Activated naive CD4-positive, alpha-beta T cell treated with Interleukin-2 at 50 U/mL for 16 hours (primary cell): ENCODE measurements at places on chromosomes 7 and 10.
A peak's percentile ranks its signal among the peaks of the same experiment; 100 is the strongest.

DNA sequence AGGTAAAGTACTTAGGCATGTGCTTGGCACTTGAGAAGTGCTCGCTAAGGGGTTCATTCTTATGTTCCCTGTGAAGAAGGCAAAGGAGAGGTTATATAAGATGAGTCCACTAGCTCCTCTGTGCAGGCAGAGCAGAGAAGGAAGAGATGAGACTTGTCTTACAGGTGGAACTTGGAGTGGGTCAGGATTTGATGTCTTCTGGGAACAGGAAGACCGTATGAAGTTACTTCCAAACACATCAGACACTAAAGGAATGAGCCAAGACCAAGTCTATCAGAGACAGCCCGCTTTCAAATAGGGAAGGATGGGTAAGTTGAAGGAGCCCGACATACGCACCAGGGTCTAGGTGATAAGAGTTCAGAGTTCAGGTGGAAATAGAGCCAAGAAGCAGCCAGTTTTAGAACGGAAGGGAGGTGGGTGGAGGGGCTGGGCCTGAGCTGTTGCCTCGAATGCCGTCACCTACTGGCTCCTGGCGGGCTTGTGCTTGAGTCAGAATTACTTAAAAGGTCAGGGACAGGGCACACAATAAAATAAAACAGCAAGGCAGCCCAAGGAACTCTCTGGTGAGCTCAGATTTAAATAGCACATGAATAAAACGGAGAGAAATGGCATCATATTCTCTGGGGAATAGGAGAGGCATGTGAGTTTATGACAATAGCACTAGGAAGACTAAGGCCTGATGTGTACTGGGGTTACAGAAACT is 56.1 kb upstream of the GRB10 start:
- no peak for DNase-seq

DNA sequence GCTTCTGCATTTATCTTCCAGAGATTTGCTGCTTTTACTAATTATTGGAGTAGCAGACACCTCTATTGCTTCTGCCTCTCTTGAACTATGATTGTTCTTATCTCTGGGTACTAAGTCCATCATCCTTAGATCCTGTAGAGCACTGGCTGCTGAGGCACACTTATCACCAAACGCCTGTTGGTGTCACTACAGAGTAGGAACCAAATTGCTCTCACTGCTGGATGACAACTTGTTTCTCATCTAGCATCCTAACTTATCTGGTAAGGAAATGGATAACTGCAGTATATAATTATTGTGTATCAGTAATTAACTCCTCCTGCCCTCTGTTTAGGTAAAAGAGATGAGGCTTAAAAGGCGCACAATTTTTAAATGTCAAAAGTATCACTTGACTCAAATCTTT is 1059.4 kb downstream of the NRG3 start:
- DNase-seq, result no peak

- DNase-seq, result no peak
Measured at GRCh38 chr10:98528166-98528804, 81.5 kb upstream of the HPS1 start.

DNA sequence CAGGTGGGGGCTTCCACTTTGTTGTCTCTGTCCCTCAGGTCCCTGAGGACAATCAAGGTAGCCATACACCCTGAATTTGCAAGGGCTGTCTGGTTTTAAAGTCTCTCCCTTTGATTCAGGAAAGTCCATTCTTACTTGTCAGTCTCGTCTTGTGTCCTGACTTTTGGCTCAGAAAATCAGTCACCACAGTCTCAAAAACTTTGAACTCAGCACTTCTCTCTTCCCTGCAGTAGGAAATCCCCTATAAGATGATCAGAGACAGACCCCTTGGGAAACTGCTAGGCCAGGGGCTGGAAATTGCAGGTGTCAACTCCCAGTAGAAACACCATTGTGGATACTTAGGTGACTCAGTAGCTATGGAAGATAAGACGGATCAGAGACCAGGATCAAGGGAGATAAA is 73.1 kb downstream of the CDC123 start:
- DNase-seq, result no peak

DNA sequence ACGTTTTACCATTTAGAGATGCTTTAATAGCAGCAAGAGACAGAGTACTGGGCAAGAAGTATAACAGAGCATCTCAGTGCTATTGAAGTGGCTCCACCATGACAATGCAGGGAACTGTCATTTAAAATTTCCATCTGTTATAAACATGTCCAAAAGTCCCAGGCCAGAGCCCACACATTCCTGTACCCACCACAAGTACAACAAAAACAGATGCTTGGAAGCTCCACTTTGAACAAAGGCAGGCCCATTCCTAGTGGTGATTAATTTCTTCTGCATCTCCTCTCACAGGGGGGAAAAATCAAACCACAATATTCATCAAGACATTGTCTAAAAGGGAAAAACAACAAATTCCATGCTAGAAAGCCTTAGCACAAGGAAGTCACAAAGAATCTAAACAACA is 627.9 kb downstream of the PARD3 start:
- DNase-seq, result no peak

- no peak for DNase-seq
Measured at GRCh38 chr7:88647825-88648224, 111.7 kb upstream of the ZNF804B start.

DNA sequence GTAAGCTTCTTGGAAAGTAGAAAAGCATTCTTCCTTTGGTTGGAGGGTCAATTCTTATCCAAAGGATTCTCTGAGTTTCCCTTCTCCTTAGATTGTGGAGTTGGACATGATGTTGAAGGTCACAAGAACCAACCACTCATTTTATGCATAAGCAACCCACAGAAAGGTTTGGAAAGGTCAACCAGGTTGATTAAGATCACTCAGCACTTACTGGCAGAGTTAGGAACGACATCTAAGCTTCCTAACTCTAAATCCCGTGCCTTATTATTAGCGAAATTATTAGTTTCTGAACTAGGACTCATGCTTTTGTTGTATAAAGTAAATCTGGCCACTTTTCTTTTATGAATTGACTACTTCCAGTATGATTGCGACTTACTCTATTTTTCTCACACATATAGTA is 137.0 kb upstream of the MINDY3 start:
- DNase-seq, result no peak

DNA sequence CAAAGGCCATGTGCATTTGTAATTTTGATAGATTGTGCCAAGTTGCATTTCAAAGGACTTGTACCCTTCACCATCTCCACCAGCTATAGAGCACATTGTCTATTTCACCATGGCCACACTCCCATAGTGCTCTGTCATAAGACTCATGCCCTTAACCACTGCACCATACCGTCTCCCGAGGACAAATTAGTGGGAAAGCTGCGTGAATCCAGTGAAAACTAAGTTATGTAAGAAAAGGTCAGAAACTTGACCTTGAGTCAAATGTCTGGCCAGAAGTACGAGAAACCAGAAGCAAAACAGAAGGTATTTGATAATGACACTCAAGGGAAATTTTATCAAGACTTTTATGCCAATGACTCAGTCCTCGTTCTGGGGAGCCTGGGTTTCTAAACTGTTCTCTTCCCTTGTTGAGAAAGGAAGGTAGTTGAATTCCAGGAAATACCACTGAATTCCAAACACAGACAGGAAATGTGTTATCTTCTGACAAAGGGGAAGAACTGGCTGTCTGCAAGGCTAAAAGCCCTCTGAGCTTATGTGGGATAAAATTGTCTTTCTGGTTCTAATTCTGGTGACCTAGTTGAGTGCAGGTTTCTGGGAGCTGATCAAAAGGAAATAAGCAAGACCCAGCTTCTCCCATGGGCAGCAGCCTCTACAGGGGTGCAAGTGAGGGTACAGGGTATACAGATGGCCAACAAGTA is 49.7 kb downstream of the CDK1 start:
- DNase-seq, result no peak

DNA sequence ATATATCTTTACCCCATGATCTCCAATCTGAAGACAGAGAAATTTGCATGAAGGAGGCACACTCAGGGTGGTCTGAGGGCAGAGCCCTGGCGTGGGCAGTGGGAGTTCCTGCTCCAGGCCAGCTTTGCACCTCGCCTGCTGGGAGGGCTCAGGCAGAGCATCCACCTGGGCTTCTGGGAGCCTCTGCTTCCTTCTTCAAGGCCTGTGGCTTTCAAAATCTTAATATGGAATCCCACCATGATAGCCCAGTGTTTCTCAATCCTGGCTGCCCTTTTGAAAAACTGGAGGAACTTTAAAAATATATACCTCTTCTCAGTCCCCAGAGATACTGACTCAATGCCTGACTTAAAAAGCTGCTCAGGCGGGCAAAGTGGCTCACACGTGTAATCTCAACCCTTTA is 36.7 kb upstream of the PSAP start:
- no peak for DNase-seq

GRCh38 chr7:35498416-35498815 is 196.5 kb downstream of the HERPUD2 start:
- DNase-seq, result no peak

- no peak for DNase-seq
Measured at GRCh38 chr10:20885678-20886077, 11.4 kb downstream of the NEBL start.

GRCh38 chr7:121537031-121537430 is 140.9 kb upstream of the FAM3C start:
- no peak for DNase-seq

DNA sequence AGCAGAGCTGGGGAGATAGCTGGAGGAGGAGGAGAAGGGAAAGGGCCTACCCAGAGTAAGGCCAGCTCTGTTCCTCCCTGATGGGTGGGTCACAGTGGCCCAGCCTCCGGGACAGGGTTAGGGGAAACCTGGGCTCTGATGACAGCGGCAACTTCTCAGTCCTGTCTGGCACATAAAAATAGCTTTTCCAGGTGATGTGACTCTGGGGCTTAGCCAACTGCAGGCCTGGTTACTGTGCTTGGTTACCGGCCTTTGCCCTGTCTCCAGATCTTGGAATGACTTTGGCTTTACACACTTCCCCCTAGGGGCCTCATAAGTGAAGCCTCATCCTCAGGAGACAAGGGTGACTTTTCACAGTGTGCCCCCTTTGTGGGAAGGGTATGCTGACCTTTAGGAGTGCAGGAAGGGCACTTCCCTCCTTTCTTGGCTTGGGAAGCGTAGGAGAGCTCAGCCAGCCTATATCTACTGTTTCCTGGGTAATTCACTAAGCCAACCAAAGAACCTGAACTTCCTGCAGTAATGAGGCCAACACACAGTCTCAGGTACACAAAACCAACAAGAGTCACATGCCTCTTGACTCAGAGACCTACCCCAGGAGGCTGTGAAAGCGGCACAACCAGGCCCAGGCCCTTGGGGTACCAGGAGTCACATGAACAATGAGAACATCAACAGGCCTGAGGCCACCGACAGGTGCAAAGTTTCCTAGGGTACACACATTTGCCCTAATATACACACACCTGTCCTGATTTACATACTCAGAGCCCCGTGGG is 11.7 kb upstream of the HILPDA start:
- DNase-seq, result no peak

DNA sequence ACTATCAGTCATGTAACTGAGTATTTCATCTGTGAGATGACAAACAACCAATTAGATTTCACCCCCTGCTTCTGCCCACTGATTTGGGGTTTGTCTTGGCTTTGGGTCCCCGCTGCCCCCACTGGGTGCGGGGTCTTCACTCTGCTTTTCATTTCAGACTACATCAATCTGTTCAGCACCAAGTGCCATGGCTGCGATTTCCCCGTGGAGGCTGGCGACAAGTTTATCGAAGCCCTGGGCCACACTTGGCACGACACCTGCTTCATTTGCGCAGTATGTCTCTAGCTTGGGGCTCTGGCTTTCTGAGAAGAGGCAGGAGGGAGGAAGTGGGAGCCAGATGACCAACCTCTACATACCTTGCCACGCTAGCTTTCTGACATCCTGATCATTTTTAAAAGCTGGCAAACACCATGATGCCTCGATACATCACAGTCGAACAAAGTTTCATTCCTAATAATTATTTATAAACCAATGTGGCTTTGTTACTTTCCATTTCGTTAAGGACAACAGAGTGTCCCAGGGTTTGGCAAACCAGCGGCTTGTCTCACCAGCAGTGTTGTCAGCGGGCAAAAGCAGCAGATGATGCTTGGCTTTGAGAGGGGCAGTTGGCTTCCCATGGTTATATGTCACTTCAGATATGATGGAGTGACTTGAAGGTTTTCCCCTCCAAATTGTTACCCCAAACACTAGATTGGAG is 30.3 kb upstream of the BMPR1A start:
- DNase-seq, result no peak

- no peak for DNase-seq
Measured at GRCh38 chr10:25604591-25604990, 329.4 kb upstream of the MYO3A start.

DNA sequence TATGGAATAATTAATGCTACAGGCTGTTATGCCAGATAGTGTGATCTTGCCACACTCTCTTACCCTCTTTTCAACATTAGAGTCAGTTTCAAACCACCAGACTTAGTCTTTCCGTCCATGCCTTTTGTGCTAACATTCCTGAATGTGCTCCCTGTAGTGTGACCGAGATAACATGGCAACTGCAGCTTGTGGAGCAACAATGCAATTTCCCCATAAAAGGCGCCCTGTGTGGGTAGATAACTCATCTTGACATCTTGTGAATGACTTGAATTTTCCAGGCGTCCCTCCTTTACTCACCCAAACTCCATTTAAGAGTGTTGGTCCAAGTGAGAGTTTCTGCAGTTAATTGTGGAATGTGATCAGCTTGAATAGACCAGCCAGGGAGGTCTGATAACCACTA is 99.6 kb downstream of the DNAH11 start:
- no peak for DNase-seq

GRCh38 chr10:100442548-100442947 is 20.3 kb upstream of the WNT8B start:
- DNase-seq, result no peak

- DNase-seq, result peak; percentile 9
Measured at GRCh38 chr7:28041508-28042314, 138.9 kb downstream of the JAZF1 start.

DNA sequence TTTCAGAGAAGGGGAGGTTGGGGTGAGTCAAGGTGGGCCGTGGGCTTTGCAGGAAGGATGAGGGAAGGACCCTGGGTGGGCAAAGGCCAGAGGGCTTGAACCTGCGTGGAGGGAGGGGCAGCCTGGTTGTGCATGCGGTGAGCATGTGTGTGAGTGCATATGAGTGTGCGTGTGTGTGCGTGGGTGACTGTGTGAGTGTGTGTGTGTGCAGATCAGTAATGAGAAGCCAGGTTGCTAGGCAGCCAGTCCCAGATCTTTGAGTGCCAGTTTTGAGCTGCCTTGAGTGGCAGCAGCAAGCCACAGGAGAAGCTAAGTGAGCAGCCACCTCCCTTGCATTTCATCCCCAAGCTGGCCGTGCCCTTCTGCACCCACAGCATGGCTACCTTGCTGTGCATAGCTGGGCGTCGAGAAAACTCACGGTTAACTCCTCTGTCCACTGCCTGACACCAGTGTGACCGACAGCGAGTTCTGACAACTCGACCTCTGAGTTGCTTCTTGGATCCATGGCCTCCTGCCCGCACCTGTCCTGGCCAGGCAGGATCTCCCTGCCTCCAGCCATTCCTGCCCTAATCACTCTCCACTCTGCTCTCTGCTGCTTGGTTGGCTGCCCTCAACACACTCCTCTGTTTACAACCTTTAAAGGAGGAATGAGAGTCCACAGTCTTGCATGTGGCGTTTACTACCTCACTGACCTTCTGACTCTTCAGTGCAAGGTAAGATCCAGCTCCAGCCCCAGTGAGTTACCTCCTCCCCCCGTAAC is 775.4 kb downstream of the TYW1 start:
- DNase-seq, result no peak
